ENCODE measurements at places on chromosomes 16 and 17. TPM values are rescaled to one million over a fixed set of nuclear protein-coding genes. Genes with fewer than 3 reads are reported as not detected.

PRDM7 gene
- not detected for polyA plus RNA-seq

MMP25 gene
- 3.7 TPM for polyA plus RNA-seq

CCL7 gene
- not detected for polyA plus RNA-seq

KRTAP2-3 gene
- not detected for polyA plus RNA-seq

GRCh38 chr17:55040611-55041010, 72.0 kb downstream of the STXBP4 start:
- H3K27me3 ChIP-seq = no peaks in the 10 kb centered on the region
- H3K4me3 ChIP-seq = no peak overlapping the region
- no peak for DNase-seq
- peaks cover 16% of the 10 kb centered on the region for H3K36me3 ChIP-seq

C16orf96 gene
- polyA plus RNA-seq = not detected

DNA sequence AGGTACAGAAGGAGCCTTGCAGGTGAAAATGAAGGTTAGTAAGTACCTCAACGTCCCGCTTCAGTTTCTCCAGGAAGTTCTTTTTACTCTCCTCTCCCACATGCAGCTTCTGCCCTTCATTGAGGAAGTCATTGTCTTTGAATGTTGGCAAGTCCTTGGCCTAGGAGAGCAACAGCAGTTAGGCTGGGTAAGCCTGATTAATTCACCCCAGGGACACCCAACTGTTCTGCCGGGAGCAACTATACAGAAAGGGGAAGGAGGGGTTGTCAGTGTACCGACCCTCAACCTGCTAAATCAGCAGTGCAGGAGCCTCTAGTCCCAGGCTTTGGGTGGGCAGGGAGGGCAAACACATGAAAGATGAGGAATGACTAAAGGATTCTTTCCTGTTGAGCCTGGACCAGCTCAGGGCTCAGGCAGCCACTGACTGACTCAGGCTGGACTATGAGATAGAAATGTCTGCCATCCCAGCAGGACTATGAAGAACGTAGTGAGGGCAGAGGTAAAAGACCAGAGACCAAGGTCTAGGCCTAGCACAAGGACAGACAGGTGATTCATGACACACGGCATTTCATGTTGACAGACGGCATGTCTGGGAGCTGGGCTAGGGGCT, 21.6 kb downstream of the PIP4K2B start:
- no peak overlapping the region for H3K4me3 ChIP-seq
- DNase-seq = no peak
- no peaks in the 10 kb centered on the region for H3K4me1 ChIP-seq
- H3K27me3 ChIP-seq = no peaks in the 10 kb centered on the region

SYNGR2 gene
- 280 TPM for polyA plus RNA-seq

C17orf50 gene
- polyA plus RNA-seq = not detected

ZKSCAN2 gene
- 1.2 TPM for polyA plus RNA-seq

SLC5A11 gene
- not detected for polyA plus RNA-seq

GRCh38 chr16:1580956-1581355, 30.9 kb downstream of the IFT140 start:
- no peak overlapping the region for H3K27ac ChIP-seq
- no peak overlapping the region for H3K4me3 ChIP-seq
- DNase-seq = no peak

OTOP2 gene
- polyA plus RNA-seq = 4.8 TPM

DNA sequence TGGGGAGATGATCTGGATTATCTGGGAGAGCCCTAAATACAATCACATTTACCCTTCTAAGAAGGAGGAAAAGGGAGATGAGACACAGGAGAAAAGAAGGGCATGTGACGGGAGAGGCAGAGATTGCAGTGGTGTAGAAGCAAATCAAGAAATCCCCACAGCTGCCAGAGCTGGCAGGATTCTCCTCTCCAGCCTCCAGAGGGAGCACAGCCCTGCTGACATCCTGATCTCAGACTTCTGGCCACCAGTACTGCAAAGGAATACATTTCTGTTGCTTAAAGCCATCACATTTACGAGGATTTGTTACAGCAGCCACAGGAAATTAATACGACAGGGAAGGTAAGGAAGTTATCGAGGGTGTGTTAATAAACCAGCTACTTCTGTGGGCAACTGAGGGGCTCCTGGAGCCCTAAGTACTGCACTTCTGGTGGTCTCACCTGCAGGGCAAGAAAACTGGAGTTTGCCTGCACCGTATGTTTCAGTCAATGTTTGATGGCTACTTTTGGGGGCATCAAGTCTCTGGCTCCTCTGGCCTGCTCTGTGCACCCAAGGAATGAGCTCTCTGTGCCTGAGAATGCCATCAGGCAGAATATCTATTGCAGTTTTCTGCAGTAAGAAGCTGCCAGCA, 22.9 kb upstream of the CDH13 start:
- H3K27me3 ChIP-seq = no peaks in the 10 kb centered on the region
- no peak overlapping the region for H3K4me3 ChIP-seq
- no peak for DNase-seq
- no peak overlapping the region for H3K27ac ChIP-seq

DNA sequence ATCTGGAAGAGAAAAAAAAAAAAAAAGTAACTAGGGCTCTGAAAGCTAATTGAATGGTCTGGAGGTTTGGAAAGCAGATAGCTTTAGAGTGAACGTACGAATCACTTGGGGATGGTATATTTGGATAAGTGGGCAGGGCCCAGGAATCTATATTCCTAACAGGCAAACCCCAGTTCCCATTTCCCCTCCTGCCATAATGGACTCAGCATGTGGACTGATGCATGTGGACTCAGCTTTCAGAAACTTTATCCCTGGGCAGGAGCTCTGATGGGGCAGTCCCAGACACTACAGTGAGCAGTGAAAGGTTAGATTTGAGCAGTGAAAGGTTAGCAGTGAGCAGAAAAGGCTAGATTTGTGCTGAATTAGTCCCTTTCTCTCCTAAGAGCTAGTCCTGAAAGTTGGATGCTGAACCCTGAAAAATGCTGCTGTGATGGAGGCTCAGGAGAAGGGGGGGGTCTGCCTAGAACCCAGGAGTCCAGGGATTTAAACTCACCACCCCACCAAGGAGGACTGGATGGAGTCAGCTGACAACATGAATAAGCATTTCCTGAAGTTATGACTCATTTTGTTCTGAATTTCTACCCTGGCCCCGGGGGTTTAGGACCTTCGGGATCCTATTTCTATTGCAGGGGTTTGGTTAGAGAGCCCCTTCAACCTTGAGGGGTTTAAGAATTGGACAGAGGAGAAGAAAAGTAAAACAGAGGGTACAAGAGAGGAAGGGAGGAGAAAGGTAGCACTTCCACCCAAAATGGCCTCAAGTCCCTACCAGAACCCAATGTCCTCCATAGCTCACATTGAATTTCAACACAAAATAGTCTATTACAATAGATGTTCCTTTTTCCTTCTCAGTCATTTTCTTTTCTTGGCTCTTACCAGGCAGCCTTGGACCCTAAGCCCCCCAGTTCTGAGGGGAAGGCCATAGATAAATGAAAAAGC, 10.3 kb upstream of the FZD2 start:
- peak overlapping the region; percentile 31 for H3K27ac ChIP-seq
- H3K36me3 ChIP-seq = no peaks in the 10 kb centered on the region
- H3K4me1 ChIP-seq = no peaks in the 10 kb centered on the region
- H3K4me3 ChIP-seq = no peak overlapping the region
- no peak for DNase-seq

GRCh38 chr17:68176718-68177117, 71.1 kb upstream of the AMZ2 start:
- H3K4me1 ChIP-seq = no peaks in the 10 kb centered on the region
- no peak for DNase-seq
- H3K4me3 ChIP-seq = no peak overlapping the region
- no peaks in the 10 kb centered on the region for H3K27me3 ChIP-seq
- H3K36me3 ChIP-seq = no peaks in the 10 kb centered on the region

DNA sequence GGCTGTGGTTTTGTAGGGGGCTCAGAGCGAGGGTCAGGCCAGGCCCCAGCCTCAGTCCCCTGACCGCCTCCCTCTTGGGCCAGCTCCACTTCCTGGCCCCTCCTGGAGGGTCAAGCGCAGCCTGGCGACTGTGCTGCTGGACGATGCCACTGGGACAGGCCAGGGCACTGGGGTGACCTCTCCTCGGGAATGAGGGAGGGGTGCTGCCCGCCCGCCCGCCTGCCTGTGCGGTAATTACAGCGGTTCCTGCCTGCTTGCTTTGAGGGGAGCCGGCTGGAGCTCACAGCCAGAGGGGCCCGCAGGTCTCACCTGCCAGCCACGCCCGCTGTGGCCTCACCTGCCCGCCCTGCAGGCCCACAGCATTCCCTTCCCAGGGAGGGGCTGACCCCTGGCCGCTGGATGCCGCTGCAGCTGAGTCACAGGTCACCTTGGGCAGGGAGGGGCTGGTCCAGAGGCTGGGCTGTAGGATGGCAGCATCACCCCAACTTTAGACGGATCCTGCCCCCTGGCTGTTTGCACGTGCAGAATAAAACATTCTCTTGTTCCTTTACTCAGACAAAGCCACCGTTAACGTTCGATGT, 76.7 kb upstream of the CBX4 start:
- no peak overlapping the region for H3K27ac ChIP-seq
- no peak overlapping the region for H3K4me3 ChIP-seq

DNA sequence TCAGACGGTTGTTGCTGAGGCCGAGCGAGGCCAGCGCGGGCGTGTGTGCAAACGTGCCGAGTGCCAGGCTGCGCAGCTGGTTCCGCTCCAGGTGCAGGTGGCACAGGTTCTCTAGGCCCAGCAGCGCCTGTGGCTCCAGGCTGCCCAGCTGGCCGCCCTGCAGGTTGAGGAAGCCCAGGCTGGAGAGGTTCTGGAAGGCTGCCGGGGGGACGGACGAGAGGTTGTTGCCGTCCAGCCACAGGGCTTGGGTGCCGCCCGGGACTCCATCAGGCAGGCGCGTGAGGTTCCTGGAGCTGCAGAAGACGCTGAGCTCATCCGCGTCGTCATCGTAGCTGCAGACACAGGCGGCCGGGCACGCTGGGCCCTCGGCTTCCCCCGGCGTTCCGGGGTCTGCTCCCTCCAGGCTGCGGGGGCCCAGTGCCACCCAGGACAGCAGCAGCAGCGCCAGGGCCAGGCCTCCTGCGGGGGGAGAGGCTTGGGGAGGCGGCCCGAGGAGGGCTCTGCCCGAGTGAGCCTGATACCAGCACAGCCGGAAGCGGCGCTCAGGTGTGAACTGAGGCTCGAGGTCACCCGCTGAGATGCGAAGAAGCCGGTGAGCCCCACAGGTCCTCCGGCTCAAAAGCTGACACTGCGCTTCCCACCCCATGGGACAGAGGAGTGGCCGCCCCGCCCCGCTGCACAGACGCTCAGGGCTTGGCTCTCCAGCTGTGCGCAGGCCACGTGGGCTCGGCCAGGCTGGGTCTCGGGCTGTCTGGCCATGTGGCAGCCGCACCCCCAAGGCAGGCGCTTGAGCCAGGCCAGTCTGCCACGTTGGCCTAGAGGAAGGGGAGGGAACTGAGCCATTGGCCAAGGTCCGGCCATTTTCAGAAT, 1.3 kb downstream of the IGFALS start:
- peak; percentile 61 for DNase-seq
- H3K27me3 ChIP-seq = no peaks in the 10 kb centered on the region
- H3K27ac ChIP-seq = no peak overlapping the region
- no peaks in the 10 kb centered on the region for H3K36me3 ChIP-seq

DNA sequence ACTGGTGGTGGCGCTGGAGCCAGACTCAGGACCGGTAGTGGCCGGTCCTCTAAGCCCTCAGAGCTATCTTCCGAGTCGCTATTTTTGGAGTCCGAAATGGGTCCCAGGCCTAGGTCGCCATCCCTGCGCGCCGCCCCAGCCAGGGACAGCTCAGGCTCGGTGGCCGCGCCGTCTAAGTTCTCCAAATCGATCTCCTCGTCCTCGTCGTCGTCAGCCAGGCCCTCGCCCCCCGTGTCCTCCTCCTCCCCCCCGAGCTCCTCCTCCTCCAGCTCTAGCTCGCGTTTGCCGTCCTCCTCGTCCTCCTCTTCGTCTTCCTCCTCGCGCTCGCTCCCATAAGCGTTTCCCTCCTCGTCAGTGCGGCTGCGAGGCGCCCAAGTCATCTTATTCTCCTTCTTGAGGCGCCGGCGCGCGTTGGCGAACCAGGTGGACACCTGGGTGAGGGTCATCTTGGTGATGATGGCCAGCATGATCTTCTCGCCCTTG, 1.6 kb downstream of the IRX3 start:
- peaks cover 63% of the 10 kb centered on the region for H3K4me1 ChIP-seq
- H3K27me3 ChIP-seq = peaks cover 88% of the 10 kb centered on the region
- no peaks in the 10 kb centered on the region for H3K36me3 ChIP-seq

DNA sequence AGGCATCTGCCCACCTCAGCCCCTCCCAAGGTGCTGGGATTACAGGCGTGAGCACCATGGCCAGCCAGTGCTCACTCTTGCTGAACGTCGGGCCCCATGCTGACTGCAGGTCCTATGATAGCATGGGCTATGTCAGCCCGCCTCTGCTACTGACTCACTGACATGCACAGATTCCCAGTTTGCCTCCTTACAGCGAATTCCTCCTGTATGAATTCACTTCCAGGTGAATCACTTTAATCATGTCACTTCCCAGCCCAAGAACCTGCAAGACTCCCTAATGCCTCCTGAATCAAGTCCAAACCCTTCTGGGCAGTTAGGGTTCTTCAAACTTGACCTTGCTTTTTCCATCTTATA, 16.1 kb upstream of the UBTF start:
- H3K27me3 ChIP-seq = no peaks in the 10 kb centered on the region
- H3K4me1 ChIP-seq = no peaks in the 10 kb centered on the region
- no peaks in the 10 kb centered on the region for H3K36me3 ChIP-seq
- DNase-seq = no peak

UNC13D gene
- 6.0 TPM for polyA plus RNA-seq

DNA sequence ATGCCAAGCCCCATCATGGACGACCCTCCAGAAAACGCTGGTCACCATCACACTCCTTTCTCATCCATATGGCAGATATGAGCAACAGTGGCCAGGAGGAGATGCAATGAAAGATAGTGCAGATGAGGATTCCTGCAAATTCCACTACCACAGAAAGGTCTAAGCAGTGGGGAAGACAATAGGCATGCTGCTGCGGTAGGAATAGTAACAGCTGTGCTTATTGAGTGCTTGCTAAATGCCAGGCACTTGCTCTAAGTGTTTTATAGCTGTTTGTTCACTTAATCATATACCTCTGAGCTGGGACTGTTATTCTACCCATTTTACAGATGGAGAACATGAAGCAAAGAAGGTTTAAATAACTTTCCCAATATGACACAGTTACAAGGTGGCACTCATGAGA, 46.6 kb upstream of the AKAP1 start:
- DNase-seq = no peak
- no peaks in the 10 kb centered on the region for H3K27me3 ChIP-seq
- H3K4me1 ChIP-seq = peaks cover 8% of the 10 kb centered on the region
- H3K4me3 ChIP-seq = no peak overlapping the region
- no peaks in the 10 kb centered on the region for H3K36me3 ChIP-seq

SPATA22 gene
- polyA plus RNA-seq = 0.06 TPM

DNA sequence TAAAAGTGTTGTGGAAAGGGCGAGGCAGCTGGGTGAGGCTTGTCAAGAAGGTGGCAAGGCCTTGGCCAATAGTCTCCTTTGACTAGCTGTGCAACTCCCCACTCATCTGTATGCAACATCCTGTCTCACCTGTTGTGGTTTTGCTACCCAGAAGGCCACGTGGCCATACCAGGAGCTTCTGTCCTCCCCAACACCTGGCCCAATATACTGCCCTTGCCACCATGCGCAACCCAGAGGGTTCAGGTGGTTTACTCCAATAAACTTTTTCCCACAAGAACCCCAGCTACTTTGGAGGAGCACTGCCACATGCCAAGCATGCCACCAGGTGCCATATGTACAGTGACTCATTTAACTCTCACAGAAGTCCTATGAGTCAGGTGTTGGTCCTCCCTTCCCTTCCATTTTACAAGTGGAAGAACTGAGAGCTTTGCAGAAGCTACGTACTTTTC, 10.2 kb downstream of the MYO19 start:
- no peak for DNase-seq
- no peaks in the 10 kb centered on the region for H3K27me3 ChIP-seq

Measured in sigmoid colon (tissue), 7 donors.